ENCODE measurements at places on chromosomes 2 and 18. TPM values are rescaled to one million over a fixed set of nuclear protein-coding genes. Genes with fewer than 3 reads are reported as not detected.

TWIST2 gene
- total RNA-seq: 66.9 TPM

DNA sequence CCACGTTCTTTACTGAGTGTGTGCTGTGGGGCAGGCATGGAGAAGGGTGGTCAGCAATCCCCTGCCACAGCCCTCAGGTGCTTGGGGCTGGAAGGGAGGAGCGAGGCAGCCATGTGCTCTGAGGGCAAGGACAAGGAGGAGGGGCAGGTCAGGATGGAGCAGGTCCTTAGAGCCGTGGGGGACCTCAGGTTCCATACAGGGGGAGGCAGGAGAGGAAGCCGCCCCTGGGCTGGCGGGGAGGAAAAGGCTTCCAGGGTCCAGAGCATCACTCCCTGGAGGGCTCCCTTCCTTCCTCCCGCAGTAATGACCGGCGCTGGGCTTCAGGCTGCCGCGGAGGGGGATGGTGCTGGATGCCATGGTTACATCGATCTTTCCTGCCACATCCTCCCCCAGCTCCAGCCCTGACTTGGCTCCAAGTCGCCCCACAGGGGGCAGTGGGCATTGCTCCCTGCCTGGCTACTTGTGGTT, 6.6 kb downstream of the GAREM2 start:
- DNase-seq: no peak

RTTN gene
- 5.9 TPM for total RNA-seq

- DNase-seq: no peak
Observed at GRCh38 chr18:7743256-7743655, 176.1 kb downstream of the PTPRM start.

DNA sequence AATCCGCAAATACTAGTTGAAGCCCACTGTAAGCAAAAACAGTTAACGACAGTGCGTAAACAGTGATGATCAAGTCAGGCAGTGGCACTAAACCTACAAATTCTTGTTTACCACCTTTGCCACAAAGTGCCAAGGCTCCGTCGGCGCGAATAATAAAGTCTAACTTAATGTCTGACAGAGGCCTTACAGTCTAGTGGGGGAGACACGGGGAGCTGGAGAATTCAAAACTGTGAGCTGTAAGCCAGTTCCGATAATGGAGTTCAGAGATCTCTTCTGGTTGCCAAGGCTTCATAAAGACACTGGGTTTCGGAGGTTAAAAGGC, 284 bp upstream of the EXOC6B start:
- DNase-seq: no peak

- no peak for DNase-seq
Observed at GRCh38 chr2:189676471-189676870, 2.0 kb downstream of the ANKAR start.

ASB18 gene
- total RNA-seq: not detected

GRCh38 chr2:241137276-241138190, 11.7 kb downstream of the PASK start:
- no peak for DNase-seq

CFAP65 gene
- total RNA-seq: not detected

KCTD1 gene
- 10.6 TPM for total RNA-seq

FRZB gene
- total RNA-seq: not detected

DNA sequence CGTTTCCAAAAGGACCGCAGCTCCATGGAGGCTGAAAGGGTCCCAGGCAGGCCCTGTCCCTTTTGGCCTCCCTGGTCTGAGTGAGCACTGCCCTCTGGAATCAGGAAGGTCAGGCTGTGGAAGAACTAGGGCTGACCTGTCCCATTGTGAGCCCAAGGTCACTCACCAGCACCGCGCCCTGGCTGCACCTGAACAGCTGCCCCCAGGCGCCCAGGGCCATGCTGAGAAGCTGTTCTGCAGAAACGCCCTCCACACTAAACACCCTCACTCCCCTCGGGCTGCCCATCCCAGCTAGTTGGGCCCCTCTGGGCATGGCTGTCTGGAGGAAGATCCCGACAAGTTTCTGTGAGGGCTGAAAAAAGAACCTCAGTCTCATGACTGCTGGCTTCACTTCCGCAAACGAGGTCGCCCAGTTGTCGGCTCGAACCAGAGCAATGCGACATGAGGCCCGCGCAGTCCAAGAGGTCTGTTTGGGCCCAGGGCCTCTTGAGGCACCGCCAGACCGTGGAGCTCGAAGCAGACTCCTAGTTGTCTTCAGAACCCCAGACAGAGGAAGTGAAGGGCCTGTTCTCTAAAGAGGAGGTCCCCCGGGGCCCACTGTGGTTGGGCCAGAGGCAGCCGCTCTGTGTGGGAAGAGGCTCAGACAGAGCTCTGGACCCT, 64.4 kb downstream of the INPP5D start:
- no peak for DNase-seq

DNA sequence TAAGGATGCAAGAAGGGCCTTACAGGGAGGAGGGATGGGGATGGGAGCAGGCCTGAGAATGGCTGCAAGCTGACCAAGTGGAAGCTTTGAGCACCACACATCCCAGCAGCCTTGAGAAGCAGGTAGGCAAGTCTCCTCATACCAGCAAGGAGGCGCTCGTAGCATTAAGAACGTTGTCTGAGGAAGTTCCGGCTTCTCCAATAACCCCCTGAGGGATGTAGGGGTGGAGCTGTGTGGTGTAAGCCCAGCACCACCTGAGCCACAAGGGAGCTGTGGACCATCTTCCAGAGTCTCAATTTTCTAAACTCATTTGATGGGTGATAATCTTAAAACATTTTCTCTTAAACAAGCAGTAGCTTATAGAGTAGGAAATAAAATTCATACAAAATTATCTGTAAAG, 50.6 kb downstream of the ST3GAL5 start:
- no peak for DNase-seq

GRCh38 chr2:205188239-205189138, 493.8 kb upstream of the NRP2 start:
- DNase-seq: peak; percentile 4

DNA sequence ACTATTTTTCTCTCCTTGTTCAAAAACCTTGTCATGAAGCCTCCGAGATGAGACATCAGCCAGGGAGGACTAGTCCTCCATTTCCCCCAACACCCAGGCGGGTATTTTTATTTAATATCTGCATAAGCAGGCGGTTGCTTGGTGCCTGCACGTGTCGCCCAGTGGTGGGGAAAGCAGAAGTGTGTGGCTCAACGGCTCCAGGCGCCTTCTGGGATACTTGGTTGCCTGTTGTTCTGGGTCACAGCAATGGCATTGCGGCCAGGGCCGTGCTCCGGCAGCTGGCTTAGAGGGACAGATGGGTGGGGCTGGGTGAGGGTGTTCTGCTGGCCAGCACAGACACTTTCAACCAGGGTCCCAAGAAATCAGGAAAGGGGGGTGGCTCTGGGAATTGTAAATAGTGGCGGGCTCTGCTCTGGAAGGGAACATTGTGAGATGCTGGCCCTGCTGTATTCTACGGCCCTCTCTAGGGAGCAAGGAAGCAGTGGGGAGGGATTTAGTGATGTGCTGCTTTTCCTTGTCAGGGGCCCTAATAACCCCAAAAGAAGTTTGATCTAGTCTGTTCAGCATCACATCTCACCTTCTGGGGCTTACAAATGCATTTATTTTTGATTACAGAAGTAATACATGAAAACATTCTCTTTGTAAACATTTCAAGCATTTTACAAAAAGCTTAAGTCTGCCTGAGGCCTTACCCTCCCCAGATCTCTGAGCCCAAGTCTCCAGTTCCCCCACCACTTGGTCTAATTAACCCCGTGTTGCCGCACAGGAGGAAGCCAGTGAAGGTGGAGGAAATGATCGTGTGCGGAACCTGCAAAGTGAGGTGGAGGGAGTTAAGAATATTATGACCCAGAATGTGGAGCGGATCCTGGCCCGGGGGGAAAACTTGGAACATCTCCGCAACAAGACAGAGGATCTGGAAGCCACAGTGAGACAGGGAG, 1.1 kb downstream of the VAMP8 start:
- no peak for DNase-seq

GRCh38 chr2:214341646-214342045, 69.2 kb upstream of the VWC2L start:
- no peak for DNase-seq

DRC1 gene
- total RNA-seq: not detected

GRCh38 chr2:240560480-240561324, 545 bp downstream of the DUSP28 start:
- DNase-seq: peak; percentile 97

UGT1A8 gene
- 2.2 TPM for total RNA-seq

GRCh38 chr18:45657357-45658335, 42.4 kb downstream of the SLC14A2 start:
- DNase-seq: peak; percentile 13
